Stimulated activated CD4-positive, alpha-beta T cell treated with anti-CD3 and anti-CD28 coated beads, Interleukin-15, amount 100 ng/mL, for 1 hour (primary cell): ENCODE measurements at places on chromosomes 6 and 20.

DNA sequence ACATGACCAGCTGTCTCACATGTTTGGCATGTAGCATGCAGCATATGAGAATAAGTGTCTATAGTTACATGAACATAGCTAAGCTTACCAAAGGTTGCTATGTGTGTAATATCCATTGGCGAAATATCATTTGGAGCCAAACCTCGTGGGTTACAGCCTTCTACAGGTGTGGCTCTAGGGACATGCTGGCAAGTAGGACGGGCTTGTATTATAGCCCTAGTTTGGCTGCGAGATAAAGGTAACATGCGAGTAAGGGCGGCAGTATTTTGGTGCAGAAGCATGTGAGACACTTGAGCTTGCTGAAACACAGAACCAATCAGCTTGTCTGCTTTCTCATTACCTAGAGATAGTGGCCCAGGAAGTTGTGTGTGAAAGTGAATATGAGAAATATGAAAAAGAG, 6.5 kb upstream of the ABHD12 start:
- no peak for DNase-seq

DNA sequence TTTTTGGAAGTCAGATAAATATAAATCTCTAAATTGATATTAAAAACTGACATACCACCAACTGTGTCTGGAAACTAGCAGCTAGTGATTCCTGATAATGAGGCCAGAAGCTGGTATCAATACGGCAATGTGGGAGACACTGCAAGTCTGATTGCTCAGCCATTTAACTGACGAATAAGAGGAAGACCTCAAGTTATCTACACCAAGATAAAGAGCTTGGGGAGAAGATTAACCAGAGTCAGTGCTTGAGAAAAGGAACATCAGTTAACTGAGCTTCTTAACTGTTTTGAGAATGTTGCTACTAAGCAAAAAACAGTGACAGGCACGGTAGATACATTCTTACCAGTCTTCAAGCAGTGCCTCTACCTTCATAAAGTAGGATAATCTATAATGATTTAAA, 140.4 kb upstream of the TENT5A start:
- no peak for DNase-seq

DNA sequence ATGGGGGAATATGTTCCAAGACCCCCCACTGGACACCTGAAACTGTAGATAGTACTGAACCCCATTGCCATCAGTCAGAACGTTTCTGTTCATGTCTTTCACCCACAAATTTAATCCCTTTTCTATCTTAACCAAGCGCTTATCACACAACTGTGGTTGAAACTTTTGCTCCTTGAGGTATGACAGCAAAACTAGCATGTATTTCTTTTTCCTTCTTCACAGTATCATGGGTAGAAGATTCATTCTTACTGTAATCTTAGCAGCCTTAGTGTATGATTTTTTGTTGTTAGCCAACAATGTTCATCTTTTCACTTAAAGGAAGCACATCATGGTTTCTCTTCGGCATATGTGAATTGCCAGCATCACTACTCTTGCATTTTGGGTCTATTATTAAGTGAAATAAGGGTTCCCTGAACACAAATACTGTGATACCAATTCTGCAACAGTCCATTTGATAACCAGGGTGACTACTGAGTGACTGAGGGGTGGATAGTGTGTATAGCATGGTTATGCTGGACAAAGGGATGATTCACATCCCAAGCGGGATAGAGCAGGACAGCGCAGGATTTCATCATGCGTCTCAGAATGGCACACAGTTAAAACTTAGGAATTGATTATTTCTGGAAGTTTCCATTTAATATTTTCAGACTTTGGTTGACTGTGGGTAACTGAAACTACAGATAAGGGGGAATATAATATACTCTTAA, 41.8 kb downstream of the KCNS1 start:
- DNase-seq, result no peak

DNA sequence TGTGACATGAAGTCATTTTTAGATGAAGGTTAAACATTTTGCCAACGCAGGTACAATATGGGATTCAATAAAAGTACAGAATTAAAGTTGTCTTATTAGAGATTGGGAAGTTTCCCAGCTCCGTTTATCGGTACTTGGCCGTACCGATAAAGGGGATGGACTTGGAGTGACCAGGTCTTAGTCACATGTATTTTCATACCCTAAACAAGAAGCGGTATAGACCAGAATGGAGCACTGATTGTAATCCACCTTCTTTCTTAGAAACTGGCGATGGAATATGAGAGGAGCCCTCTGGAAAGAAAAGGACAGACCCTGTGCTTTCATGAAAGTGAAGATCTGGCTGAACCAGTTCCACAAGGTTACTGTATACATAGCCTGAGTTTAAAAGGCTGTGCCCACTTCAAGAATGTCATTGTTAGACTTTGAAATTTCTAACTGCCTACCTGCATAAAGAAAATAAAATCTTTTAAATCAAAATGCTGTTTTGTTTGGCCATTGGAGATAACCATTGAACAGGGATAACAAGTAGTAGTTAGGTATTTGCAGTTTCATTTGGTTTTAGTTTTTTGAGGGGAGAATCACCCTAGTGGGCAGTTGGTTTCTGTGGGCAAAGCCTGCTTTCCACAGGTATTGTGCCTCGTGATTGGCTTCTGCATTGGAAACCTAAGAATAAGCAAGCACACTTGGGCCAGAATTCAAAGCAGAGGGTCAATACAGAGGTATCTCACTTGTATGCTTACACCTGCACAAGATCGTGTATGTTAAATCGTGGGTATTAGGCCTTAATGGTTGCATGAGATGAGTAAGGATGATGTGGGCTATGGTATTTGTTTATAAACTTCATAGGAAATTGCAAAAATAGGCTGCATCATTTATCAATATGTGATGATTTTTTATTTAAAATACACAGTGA, 11.2 kb upstream of the ZNFX1 start:
- no peak for DNase-seq

DNA sequence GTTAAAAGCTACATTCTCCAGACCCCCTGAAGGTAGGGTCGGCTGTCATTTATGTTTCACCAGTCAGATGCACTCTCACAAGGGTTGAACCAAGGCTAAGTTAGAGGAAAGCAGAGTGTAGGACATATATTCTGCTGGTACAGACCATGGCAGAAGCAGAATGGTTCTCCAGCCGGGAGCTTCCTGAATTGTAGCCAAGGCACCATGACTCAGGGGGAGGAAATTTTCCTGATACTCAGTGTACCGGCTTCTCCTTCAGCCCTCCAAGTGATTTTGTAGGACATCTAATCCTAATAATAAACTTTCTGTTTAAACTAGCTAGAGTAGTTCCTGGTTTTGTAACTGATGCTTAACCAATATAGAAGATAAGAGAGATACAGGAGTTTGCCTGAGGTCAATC, 14.2 kb upstream of the SLPI start:
- no peak for DNase-seq

DNA sequence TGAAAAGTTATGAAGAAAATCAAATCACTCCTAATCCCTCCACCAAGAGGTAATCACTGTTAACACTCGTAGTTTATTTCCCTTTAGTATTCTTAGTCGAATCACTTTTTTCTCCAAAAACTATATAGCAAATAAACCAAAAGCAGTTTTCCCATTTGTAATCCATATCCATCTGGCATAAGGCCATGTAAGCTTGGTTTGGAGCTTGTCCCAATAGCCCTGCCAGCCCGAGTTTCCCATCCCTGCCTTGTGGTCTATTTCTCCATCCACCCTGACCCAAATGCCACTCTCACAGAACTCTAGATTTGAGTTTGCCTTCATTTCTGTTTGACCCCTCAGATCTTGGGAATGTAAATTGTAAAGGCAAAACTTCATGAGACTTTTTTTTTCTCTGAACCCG, 71.8 kb upstream of the DSP start:
- DNase-seq, result no peak

- no peak for DNase-seq
Observed at GRCh38 chr6:53009511-53009910, 14.4 kb upstream of the GSTA4 start.

DNA sequence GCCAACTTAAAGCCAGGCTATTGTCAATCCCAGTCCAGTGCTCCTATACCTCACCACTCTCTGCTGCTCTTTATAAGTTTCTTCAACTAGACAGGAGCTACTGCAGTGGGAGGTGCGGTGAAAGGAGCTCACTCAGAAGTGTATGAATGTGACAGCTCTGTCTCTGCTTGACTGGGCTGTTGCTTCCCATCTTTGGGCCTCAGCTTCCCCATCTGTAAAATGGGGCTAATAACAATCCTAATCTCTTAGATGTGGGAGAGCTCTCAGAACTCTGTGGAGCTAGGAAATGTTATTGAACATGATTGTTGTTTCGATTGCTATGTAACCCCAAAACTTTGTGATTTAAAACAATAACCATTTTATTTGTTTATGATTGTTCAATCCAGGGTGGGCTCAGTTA, 8.4 kb upstream of the RALY start:
- no peak for DNase-seq

DNA sequence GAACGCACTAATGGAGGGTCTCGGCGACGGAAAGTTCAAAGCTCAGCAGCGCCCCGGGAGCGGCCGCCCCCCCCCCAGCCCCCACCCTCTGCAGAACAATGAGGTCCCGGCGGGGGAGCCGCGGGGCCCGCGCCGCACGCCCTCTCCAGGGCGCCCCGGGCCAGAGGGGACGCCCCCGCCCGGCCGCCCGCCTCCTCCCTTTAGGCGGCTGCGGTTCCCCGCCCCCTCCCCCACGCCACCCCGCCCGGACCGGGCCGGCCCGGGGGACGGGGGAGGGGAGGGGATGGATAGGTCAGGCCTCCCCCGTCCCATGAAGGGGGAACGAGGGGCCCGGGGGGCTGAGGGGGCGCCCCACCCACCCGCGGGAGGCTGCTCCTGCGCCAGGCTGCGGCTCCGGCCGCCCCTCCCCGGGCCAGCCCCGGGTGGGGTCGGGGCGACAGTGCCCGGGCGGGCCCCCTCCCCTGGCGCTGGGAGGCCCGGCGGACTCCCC, 1.5 kb downstream of the NOL4L start:
- no peak for DNase-seq

- no peak for DNase-seq
Observed at GRCh38 chr20:17935761-17936160, 32.8 kb downstream of the SNX5 start.

DNA sequence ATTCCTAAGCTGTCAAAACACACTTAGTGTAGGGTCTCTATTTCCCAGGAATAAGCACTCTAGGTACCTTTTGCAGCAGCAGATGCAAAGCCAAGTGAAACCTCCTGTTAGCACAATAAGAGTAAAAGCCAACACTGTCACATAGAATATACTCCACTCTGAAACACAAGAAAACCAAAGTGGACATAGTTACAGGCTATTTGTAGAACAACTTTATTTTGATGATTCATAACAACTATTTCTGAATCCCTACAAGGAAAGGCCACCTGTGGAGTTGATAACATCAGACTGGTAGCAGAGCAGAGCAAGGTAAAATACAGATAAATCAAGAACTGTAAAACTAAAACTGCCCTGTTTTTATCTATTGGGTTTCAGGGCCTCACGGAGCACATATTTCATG, 59.7 kb downstream of the ALDH5A1 start:
- DNase-seq, result no peak

DNA sequence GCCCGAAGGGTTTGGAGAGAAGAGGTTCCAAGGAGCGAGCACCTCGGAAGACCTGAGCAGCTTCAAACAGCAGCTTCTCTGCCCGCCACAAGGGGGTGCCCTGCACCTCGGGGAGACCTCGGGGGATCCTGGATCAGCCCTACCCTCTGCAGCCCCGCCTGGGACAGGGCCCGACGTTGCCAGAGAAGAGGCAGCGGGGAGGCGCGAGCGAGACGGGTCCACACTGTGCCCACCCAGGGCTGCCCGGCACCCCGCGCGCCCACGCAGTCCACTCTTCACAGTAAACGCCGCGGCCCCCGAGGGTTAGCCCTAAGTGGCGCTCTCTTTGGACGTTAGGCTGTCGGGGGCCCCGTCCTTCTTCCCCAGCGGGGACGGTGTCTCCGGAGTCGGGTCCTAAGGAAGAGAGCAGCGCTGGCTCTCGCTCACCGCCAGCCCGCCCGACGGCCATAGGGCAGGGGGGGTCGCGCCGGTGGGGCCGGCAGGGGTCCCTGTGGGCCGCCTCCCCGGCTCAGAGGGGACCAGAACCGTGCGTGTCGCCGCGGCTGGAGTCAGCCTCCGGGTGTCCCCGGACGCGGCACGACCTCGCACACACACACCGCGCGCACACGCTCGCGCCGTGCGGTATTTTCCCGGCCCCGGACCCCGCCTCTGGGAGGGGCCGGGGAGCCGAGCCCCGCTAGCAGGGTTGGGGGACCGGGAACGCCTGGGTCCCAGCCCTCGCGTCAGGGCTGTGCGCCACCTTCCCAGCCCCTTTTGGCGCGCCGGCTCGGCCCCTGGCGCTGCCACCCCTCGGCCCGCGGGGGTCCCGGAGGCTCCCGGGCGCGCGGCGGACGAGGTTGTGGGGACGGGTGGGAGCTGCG, 929 bp downstream of the CDH22 start:
- peak; percentile 41 for DNase-seq

GRCh38 chr20:41005361-41005729, 23.3 kb upstream of the TOP1 start:
- DNase-seq, result no peak

DNA sequence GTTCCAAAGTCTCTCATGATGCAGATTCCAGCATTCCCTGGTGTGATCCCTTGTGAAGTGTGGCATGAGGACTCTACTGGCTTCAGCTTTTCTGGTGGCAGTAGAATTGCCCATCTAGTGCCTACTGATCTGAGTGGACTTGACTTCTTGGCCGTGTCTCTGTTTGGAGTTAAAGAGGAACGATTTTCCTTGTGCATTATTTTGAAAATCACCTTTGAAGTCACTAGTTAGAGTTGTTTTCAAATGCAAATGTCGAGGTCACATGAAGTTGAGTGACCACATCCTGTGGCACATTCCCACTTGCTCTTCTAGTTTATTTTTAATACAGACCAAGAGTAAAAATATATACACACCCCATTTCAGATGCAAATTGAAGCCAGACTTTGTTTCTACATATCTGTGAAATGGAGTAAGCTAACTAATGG, 270.7 kb upstream of the TAB2 start:
- DNase-seq, result no peak

DNA sequence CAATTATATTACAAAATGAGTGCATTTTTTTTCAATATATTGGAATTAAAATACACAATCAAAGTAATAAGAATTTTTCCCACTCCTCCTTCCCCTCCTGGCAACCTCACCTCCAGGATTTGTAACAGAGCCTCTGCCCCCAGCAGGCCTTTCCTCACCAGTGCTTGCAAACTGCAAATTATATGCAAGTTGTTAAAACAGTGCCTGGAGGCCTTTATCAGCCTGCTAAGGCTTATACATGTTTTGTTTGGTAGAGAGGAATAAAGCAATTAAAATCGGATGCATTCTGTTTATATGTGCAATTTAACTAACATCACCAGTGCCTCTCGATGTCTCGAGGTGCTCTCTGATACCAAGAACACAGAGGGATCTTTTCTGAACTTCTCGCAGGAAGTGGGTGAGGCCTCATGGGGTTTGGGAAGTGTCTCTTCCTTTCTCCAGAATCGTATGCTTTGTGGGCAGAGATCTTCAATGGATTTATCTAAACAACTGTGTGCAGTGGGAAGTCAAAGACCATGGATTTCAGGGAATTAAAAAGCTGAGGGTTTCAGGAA, 186.8 kb downstream of the CDH26 start:
- no peak for DNase-seq

- no peak for DNase-seq
Observed at GRCh38 chr20:19284400-19285178, 72.1 kb downstream of the SLC24A3 start.

- no peak for DNase-seq
Observed at GRCh38 chr6:41022294-41022693, 16.7 kb downstream of the UNC5CL start.

- no peak for DNase-seq
Observed at GRCh38 chr6:35273822-35274559, 14.5 kb downstream of the ZNF76 start.

- no peak for DNase-seq
Observed at GRCh38 chr6:107124934-107125348, 9.6 kb upstream of the BEND3 start.
